ENCODE measurements at places on chromosomes 12 and 14. TPM values are rescaled to one million over a fixed set of nuclear protein-coding genes. Genes with fewer than 3 reads are reported as not detected.

Gene CMTM5
- not detected for total RNA-seq

Gene INHBC
- total RNA-seq, result not detected

Gene LRTM2
- total RNA-seq, result not detected

Gene SLC2A14
- total RNA-seq, result not detected

Gene LRIG3
- 82.1 TPM for total RNA-seq

Gene KRT72
- total RNA-seq, result not detected

Gene NAB2
- 4.9 TPM for total RNA-seq

Gene EIF2B1
- 94.5 TPM for total RNA-seq

Gene RD3L
- not detected for total RNA-seq

Gene ITFG2
- total RNA-seq, result 26.4 TPM

Gene NAV3
- 21.5 TPM for total RNA-seq

Gene KRT73
- not detected for total RNA-seq

Gene PSMB5
- 97.8 TPM for total RNA-seq

Gene RAB15
- 0.75 TPM for total RNA-seq

Gene SIX1
- 17.4 TPM for total RNA-seq

Gene WASHC4
- total RNA-seq, result 120 TPM

Gene FOXM1
- total RNA-seq, result not detected

Gene AKAP5
- total RNA-seq, result 0.33 TPM

Gene SYCP3
- total RNA-seq, result 0.22 TPM

Gene SLC38A2
- total RNA-seq, result 503 TPM

Gene SLC35F4
- total RNA-seq, result not detected

Gene TXNRD1
- 88.7 TPM for total RNA-seq

Gene PAPLN
- 25.5 TPM for total RNA-seq

Gene SDS
- not detected for total RNA-seq

Gene ENDOU
- total RNA-seq, result not detected

Gene PROX2
- not detected for total RNA-seq

Gene GABARAPL1
- 190 TPM for total RNA-seq

Gene BIN2
- total RNA-seq, result 26.2 TPM

Gene PPFIA2
- 4.3 TPM for total RNA-seq

Gene FAM186B
- total RNA-seq, result 0.57 TPM

Gene CCDC38
- not detected for total RNA-seq

Gene NKX2-1
- not detected for total RNA-seq

Gene SPX
- 51.7 TPM for total RNA-seq

Gene GOLT1B
- total RNA-seq, result 30.4 TPM

Gene GYS2
- total RNA-seq, result 3.1 TPM

Gene GLS2
- total RNA-seq, result 3.2 TPM

Gene KRT78
- not detected for total RNA-seq

Gene MYO1H
- not detected for total RNA-seq

Gene RNF212B
- not detected for total RNA-seq

Gene GPRC5A
- 5.1 TPM for total RNA-seq

Gene PRH2
- not detected for total RNA-seq

Gene PRPF40B
- 3.4 TPM for total RNA-seq

Gene ERP27
- total RNA-seq, result 0.94 TPM

Gene FOXG1
- not detected for total RNA-seq

Gene ANG
- total RNA-seq, result 75.0 TPM

Gene TAS2R46
- total RNA-seq, result 2.3 TPM

Gene MYH6
- not detected for total RNA-seq

Gene CCDC77
- 9.1 TPM for total RNA-seq

Gene CELA1
- total RNA-seq, result not detected

Gene CYP27B1
- total RNA-seq, result 0.44 TPM

Gene NDUFA12
- total RNA-seq, result 86.8 TPM
